ENCODE measurements at places on chromosomes 2 and 18. TPM values are rescaled to one million over a fixed set of nuclear protein-coding genes. Genes with fewer than 3 reads are reported as not detected.

SCYGR4 gene
- not detected for total RNA-seq

DNA sequence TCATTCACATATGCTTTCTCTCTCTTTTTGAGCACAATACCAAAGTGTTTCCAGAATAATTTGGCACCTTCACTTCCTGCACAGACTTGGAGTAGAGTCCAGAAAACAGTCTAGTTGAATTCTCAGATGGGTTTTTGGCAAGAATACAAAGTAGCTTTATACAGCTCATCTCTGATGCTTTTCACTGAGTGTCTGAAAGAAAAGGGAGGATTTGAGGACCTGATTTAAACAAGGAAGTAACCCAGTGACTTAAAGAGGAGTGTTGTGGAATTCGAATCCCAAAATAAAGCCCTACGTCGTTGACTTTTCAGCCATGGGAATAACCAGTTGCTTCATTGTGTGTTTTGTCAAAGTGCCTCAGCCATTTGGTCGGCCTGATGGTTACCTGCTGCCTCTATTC is 31.8 kb downstream of the METAP1D start:
- no peak for DNase-seq

DNA sequence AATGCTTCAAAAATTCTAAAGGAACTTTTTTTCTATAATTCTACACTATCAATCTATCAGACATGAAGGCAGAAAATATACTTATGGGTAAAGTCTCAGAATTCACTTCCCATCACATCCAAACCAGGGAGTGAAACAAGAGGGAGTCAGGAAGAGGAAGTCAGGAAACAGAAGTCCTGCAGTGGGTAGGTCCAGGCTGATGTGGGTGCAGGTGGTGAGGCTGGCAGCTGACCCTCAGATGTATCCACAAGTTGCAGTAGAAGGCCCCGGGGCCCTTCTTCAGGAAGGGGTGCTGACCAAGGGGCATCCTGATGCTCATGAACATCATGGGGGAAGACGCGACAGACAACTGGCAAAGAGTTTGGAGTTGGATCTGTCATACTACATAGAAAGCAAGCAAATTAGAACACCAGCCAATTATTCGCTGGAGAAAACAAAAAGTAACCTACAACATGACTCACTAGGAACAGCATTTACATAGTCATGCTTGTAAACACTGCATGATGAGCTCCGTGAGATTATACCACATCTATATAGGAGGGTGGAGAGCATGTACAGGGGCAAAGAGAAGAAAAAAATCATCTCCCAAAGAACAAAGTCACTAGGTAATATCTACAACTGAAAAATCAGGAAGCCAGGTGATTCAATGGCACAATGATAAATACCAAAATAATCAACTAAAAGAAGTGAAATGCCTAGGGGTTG is 4.2 kb downstream of the UXS1 start:
- no peak for DNase-seq

DNA sequence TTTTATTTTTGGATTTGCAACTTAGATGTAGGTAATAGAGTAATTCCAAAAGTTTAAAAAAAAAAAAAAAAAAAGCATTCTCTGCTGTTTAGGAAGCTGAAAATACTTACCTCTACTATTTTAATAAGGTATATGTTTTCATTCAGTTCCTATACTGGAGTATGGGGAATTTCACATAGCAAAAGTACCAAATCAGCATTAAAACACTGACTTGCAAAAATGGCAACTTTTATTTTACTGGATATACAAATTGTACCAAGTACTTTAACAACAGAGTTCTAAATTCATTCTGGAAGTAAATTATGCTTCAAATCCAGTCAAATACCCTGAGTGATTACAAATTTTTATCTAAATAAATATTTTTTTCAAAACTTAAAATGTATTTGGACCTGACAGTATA is 76.7 kb downstream of the TCF4 start:
- no peak for DNase-seq

DNA sequence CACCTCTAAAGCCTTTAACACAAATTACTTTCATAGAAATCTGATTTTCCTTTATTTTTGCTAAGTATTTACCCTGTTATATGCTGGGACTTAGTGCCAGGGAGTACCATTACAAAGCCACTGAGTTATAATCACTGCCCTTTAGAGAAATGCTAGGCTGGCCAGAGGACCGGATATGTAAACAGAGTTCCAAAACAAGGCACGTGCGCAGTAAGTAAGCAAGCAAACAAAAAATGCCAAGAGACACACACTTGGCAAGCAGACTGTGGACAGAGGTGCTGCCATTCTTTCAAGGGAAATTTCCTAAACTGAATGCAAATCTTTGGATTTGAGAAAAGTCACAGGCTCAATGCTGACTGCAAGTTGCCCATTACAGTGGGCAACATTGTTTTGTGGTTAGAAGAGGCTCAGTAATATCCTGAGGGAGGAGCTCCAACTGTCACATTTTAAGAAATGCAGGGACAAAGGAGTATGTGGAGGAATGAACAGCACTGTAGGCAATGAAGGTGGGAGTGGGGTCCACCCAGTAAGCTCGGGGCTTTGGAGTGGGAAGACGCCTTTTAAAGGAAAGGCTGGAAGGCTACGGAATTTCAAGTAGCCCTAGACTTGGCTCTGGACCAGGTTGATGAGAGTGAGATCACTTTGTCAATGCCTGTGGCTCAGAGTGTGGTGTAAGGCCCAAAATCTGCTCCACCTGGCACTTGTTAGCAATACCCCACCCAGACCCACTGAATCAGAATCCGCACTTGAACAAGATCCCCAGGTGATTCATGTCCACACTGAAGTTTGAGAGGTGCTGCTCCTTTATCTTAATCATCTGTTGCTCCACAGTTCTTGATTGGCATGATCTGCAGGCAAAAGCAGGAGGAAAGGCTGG is 2.1 kb upstream of the PARD6G start:
- DNase-seq = no peak

- DNase-seq = no peak
These were observed 2.9 kb downstream of the ATP6V1B1 start for GRCh38 chr2:70938586-70938950.
